ENCODE measurements at places on chromosomes 5 and 9.

DNA sequence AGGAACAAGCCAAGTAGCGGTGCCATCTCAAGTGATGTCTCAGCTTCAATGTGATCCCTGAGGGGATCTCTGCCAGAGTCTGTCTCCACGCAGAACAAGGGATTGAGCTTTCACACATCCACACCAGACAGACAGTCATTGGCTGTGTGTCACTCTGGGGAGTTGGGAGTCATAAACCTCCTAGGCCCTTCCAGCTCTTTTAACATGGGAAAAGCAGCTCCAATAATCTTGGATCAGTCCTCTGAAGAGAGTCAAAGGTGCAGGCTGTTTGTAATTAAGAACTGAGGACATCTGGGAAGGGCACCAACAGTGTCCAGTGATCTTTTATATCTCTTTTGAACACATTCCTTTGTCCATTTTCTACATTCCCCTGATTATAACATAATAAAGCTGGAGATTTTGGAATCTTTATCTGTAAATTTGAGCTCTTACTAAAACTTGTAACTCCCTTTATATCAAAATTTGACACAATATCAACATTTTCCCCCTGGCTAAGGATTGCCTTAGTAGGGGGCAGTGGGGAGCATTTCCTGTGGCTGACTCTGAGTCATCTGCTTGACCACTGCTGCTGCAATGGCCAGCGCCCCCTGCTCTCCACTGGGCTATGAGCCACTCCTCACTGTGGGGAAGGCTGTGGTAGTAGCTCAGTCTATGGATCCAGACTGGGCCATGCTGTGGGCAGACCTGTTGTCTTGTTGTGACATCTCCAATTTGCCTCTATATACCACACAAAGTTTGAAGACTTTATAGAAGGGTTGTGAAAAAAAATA lies 284.4 kb downstream of the OSTF1 start:
- no peak for DNase-seq

GRCh38 chr5:98085593-98085992 lies 687.9 kb upstream of the RGMB start:
- no peak for DNase-seq

GRCh38 chr5:107652839-107653607 lies 17.7 kb downstream of the EFNA5 start:
- peak; percentile 15 for DNase-seq

DNA sequence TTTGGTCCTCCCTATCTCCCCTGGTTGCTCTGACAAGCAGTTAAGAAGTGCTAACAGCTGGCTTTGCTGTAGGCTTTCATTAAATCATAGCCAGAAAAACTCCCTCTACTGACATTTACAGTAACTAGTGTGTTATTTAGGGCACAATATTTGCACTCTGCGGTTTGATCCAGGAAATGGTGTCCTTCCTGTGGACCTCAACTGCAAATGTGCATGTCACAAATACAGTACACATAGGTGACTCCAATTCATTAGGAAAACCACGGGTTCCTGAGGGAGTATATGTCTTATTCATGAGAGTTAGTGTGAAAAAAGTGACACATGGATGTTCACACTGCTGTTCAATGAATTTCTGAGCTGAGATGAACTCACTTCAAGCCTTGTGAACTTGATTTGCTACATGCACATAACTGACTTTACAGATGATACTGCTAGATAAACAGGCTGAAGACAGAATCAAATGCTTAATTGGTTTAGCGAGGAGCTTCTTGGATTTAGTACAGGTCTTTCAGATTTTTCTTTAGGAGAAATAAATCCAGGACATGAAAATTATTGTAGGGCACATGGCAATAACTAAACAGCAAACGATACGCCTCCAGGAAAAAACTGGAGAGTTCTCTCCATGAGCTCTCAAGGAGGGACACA lies 281.5 kb downstream of the EFNA5 start:
- peak; percentile 7 for DNase-seq

DNA sequence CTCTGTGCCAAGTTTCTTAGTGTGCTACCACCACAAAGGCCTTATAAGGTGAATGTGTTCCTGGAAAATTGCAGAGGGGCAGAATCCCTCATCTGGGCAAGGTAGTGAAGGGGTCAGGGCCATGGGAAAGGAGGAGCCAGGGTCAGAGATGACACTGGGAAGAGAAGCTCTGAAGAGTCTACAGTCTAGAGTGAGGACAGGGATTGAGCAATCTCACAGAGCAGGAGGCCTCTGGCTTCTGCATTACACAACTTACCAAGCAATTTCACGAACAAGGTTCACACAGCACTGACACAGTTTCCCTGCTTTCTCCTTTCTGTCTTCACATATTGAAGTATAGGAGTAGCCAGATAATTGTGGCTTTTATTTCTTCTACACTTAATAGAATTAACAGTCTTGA lies 24.5 kb upstream of the IDNK start:
- DNase-seq = no peak

- no peak for DNase-seq
These were observed 31.9 kb upstream of the STING1 start for GRCh38 chr5:139514486-139514856.

- no peak for DNase-seq
These were observed 118.1 kb downstream of the TRIO start for GRCh38 chr5:14261235-14261634.

GRCh38 chr5:154227090-154227489 lies 36.6 kb downstream of the GALNT10 start:
- DNase-seq = no peak

- DNase-seq = no peak
These were observed 105.1 kb downstream of the MSX2 start for GRCh38 chr5:174829511-174829864.

GRCh38 chr9:33139421-33140228 lies 27.5 kb downstream of the B4GALT1 start:
- DNase-seq = peak; percentile 34

GRCh38 chr5:53334431-53334941 lies 145.9 kb upstream of the FST start:
- DNase-seq = no peak

- no peak for DNase-seq
These were observed 71.8 kb downstream of the FRMD3 start for GRCh38 chr9:83466351-83466750.

Measured in NCI-H146 (cell line).